NCI-H187 treated with DMSO at 0.1 percent for 48 hours (cell line): ENCODE measurements at places on chromosomes 11 and 22.

DNA sequence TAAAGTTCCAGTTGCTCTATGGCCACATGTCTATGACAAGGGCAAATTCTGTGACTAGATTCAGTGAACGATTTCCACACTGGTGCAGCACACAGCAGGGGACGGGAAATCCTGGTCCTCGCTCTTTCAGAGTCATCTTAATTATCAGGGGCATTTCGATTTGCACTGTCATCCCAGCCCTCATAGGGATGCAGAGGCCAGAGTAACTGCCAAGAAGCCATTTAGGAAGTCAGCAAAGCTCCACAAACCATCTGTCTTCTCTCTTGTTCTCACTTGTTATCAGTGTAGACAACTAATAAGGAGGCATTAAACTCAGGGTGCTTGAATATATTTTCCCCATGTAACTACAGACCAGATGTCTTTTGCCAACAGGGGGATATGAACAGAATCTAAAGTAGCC lies 151.7 kb downstream of the STK33 start:
- DNase-seq = no peak

DNA sequence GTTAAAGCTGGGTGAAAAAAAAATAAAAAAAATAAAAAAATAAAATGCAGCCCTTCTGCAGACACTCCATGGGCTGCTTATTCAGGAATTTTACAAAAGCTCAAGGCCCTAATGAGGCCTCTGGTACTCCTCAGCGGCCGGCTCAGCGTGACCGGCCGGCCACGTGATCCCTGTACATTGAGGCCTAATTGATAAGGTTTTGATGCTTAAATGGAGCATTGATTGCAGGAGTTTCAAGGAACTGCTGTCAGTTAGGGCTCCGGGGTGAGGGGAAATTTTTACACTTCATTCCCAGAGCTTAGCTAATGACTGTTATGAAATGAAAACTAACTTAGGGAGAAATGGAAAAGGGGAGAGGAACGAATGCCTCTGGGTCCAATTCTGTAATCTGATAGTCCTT lies 368.8 kb upstream of the KIRREL3 start:
- no peak for DNase-seq

GRCh38 chr11:130042093-130042591 lies 27.6 kb upstream of the APLP2 start:
- DNase-seq = no peak

DNA sequence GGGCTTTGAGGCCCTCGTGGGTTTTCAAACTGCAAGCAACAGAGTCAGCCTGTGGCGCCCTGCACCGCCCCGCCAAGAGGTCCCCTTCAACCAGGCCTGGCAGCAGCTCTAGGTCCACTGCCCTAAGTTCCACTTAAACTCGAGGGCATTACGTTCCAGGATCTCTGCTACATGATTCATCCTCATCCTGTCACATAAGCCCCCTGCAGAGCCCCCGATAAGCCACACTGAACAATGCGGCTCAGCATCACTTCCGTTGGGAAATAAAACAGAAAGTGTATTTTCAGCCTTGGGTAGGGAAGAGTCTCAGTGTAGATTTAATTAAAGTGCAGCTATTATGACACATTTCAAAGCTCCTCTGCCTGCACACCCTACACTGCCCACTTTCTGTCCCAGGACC lies 24.6 kb downstream of the SULT4A1 start:
- no peak for DNase-seq

GRCh38 chr11:110069158-110069737 lies 23.9 kb upstream of the ZC3H12C start:
- DNase-seq = no peak

GRCh38 chr11:99281331-99281730 lies 260.6 kb downstream of the CNTN5 start:
- DNase-seq = no peak

DNA sequence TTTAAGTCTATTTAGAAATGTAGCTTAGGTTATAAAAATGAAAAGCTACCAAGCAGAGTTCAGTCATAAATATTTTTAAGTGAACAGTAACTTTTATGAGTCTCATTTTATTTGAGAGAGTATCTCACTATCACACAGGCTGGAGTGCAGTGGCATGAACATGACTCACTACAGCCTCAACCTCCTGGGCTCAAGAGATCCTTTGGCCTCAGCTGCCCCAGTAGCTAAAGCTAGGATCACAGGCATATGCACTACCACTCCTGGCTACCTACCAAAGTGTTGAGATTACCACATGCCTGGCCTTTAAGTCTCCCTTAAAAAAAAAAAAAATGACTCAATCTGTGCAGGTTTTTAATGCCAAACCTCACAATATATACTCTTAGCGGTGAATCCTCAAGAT lies 34.7 kb upstream of the CLNS1A start:
- DNase-seq = no peak

DNA sequence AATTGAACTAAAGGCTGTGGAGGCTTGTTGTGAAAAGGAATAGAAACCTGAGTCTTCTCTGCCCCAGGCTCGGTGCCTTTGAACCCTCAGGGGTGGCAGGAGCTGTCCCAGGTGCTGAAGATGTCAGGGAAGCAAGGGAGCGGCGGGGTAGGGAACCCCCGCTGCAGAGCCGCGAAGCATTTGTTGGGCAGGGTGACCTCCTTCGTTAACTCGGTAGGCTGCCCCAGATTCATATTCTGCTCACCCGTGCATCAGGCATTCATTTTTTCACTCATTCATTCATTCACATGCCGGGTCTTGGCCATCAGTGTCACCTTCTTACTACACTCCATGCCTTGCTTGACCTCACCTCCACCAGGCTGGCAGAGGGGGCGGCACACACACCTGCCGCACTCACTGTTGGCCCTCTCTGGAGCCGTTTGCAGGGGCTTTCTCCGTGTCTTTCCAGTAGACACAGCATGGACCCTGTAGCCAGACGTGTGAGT lies 618.9 kb downstream of the BRD1 start:
- no peak for DNase-seq

- no peak for DNase-seq
Observed at GRCh38 chr11:7516475-7516874, 2.7 kb downstream of the PPFIBP2 start.

GRCh38 chr11:64183890-64184289 lies 2.1 kb upstream of the STIP1 start:
- DNase-seq = no peak

DNA sequence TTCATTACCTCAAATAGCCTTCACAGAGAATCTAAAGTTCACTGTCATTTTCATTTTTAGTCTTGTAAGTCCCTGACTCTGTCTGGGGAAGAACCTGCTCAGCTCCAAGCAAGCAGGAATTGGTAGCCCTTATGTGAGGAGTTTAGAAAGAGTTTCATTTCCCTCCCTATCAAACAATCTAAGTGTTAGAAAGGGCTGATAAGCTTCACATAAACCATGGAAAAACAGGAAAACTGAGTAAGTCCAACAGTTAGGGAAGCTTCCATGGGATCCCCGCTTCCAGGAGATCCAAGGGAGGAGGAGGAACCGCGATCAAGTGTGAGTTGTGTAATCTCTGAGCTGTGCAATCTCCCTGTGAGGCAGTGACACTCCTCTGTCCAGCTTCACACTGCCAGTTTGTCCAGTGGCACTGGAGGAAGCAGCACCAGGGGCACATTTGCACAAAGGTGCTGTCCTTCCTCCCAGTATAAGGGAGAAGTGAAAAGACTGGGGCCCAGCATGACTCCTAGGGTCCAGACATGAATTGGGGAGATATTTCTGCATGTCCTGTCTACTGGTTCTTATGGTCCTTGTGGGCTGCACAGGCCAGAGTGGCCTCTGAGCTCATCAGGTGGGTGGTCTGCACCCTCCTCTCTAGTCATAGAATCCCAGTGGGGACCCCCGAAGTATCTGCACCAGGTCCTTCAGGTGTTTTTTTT lies 4.3 kb downstream of the PRAME start:
- no peak for DNase-seq

DNA sequence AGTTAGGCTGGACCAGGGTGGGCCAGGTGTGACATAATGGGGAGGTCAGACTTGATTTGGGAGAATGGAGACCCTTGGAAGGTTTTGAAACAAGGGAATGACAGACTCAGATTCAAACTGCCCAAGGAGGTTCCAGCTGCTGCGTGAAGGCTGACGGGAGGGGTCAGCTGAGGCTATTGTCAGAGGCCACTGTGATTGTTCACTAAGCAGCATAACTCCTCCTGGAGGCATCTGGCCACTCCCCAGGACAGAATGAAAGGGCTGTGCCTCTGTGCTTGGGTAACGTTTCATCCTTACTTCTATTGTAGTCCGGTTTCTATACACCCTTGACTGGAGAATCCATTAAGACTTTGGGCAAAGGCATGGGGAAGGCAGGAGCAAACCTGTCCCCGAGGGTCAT lies 126.6 kb downstream of the DSCAML1 start:
- DNase-seq = no peak

DNA sequence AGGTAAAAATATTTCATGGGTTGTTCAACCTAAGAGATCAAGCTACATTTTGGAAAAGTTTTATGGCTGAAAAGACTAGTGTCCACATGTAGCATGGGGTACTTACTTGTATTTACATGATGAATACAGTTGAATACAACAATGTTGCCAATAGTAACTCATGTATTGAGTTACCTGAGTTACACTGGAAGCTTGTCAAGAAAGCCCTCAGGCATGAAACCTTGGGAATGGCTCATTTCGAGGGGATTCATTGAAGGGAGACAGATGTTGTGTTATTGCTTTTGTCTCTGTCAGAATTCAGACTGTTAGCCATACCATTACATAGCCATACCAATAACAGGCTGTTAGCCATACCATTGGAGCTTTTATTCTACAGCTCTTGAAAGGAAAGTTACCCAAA lies 9.2 kb downstream of the OR51F2 start:
- no peak for DNase-seq

DNA sequence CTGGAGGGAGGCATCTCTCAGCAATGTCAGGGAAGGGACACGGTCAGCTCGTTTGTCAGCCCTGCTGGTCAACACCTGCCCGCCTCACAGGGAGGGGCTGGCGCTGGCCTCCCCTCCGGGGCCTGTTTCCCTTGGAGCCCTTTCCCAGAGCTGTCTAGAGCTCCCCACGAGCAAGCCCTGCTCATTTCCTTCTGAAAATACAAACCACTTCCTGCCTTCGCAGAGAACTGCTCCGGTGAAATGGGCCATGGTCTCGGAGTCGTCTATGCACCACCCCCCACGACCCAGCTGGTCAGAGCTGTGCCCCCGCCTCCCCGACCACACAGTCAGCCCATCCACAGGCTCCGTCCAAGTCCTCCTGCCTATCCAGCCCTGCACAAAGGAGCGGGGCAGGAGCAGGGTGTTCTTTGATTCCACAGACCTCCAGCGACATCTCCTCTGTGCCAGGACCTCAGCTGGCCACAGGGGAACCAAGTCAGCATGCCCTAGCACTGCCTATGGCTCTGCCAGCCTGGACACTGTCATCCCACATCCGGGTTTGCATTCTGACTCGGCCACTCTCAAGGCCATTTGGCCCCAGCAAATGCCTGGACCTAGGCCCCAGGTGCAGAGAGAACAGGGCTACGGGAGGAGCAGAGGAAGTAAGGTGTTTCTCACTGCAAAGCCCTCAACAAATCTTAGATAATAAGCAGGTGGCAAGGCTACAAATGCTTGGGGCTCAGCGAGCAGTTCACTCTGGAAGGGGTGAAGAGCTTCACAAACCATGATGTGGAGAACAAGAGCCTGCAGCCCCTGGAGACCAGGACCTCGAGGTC lies 82.1 kb upstream of the WNT11 start:
- no peak for DNase-seq

GRCh38 chr11:133115099-133115498 lies 417.2 kb downstream of the OPCML start:
- DNase-seq = no peak

DNA sequence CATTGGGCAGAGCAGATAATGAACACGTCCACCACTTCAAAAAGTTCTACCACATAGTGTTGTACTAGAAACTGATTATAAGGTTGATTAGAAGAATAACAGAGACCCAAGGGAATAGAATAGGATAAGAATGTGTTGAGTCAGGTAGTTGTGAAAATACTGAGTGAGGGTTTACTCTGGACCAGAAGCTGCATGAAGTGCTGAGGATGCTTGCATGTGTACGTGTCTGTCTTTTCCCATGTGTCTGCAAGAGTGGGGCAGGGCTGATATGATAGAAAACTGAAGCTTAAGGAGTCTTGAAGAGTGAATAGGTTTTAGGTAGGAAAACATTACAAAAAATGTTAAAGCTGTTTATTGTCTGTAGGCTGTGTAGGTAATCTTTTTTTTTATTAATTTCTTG lies 20.6 kb downstream of the TRPC6 start:
- DNase-seq = no peak

DNA sequence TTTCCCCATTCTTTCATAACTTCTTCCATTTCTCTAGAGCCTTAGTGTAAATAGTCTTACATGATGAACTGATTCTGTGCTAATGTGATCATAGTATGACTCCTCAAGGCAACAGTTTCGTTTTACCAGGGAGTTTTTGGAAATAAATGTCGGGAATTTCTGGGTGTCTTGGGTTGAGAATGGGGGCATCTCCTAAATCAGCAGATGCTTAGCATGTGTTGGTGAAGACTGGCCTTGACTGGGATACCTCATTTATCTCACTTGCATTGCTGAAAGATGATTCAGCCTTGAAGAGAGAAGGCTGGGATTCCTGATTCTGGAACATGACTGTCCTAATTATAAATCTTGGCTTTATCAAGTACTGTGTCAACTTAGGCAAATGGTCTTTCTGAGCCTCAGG lies 115.7 kb upstream of the C11orf87 start:
- DNase-seq = no peak

DNA sequence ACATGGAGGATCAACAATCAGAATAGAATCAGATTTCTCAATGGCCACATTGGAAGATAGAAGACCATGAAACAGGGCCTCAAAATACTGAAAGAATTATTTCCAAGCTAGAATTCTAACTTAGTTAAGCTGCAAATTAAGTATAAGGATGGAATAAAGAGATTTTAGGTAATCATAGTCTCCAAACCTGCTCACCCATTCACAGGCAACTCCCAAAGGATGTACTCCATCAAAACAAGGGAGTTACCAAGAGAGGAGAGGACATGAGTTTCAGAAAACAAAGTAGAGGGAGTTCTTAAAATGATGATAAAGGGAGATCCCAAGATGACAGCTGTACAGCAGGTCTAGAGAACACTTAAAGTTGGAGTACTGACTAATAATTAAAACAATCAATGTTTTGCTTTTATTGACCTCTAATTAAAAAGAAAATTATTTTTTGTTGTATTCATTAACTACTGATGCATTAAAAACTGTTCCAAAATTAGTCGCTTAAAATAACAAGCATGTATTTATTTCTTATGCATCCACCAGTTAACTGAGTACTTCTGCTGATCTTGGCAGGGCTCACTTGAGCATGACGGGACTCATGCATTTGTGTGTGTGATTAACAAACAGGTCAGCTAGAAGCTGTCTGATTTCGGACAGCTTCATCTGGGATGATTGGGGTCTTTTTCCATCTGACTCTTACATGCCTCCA lies 95.6 kb downstream of the CD44 start:
- DNase-seq = no peak
